ENCODE measurements at places on chromosomes 3 and 15.

- DNase-seq = no peak
Observed at GRCh38 chr3:10023587-10024310, 2.5 kb upstream of the FANCD2 start.

DNA sequence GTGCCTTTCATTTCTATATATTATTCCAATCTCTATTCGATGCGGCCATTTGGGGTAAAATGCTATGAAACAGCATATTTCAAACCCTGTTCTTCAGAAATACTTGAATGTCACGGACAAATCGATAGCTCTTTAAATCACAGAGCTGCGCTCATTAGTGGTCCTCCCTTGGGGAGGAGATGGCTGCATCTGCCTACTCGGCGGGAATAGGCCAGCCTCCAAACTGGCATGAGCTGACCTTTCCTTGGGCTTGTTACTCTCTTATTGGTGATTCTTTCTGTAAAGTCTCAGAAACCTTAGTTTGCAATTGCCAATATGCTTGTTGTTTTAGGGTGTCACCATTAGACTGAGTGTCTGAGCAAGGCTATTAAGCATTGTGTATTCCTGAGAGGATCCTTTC is 120.9 kb downstream of the BDH1 start:
- DNase-seq = no peak

DNA sequence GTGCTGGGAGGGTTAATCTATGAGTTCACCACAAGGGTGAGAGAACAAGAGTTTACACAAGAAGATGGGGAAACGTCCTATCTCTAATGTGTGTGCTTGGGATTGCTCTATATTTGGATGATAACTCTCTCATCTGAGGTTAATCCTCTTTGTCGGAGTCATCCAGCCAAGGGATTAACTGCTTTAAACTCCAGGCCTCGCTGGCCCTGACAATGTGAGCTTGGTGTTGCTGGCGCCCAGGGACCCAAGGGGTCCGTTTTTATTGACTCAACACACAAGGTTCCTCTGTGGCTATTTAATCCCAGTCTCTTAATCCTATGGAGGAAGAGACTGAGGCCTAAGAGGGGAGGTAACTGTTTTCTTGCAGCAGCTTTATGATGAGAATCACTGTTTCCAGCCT is 14.2 kb downstream of the SV2B start:
- DNase-seq = no peak

GRCh38 chr3:33868309-33868708 is 69.9 kb downstream of the PDCD6IP start:
- DNase-seq = no peak

DNA sequence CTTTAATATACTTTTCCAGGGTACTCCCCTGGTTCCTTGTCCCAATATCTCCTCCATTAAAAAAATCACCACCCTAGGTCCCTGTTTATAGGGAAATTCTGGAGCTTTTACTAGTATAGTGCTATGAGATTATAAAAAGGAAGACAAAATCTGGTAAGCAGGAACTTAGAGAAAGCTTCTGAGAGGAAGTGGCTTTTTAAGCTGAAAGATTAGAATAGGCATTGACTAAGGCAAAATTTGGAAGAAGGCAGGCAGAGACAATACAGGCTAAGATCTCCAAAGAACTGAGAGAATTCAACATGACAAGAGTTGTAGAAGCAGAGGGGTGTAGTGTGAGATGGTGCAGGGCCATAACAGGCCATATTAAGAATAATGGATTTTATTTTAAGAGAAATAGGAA is 25.8 kb downstream of the SGO1 start:
- DNase-seq = no peak

GRCh38 chr15:58696738-58697137 is 52.8 kb downstream of the ADAM10 start:
- DNase-seq = no peak

GRCh38 chr3:61847784-61848462 is 286.6 kb downstream of the PTPRG start:
- DNase-seq = no peak

DNA sequence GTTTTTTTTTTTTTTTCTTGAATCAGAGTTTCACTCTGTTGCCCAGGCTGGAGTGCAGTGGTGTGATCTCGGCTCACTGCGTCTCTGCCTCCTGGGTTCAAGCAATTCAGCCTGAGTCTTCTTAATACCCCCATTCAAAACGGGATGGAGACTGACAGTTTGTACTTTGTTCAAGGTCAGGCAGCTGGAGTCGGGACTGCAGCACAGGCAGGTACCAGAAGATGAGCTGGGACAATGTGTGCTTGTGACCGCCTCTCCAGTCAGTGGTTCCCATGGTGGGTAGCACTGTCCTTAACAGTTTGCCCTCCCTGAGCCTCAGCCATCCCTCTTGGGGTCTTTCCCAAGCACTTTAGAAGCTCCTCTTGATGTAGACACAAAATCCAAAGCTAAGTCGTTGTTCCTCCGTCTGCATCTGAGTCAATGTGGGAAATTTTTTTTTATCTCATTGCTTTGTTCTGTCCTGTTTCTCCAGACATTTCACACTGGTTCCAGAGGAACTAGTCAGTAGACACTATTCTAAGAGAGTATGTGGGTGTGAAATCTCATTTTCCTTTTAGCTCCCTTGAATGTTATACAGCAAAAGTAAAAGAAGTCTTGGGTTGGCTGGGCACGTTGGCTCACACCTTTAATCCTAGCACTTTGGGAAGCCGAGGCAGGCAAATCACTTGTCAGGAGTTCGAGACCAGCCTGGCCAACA is 5.3 kb upstream of the TTLL13 start:
- DNase-seq = no peak

DNA sequence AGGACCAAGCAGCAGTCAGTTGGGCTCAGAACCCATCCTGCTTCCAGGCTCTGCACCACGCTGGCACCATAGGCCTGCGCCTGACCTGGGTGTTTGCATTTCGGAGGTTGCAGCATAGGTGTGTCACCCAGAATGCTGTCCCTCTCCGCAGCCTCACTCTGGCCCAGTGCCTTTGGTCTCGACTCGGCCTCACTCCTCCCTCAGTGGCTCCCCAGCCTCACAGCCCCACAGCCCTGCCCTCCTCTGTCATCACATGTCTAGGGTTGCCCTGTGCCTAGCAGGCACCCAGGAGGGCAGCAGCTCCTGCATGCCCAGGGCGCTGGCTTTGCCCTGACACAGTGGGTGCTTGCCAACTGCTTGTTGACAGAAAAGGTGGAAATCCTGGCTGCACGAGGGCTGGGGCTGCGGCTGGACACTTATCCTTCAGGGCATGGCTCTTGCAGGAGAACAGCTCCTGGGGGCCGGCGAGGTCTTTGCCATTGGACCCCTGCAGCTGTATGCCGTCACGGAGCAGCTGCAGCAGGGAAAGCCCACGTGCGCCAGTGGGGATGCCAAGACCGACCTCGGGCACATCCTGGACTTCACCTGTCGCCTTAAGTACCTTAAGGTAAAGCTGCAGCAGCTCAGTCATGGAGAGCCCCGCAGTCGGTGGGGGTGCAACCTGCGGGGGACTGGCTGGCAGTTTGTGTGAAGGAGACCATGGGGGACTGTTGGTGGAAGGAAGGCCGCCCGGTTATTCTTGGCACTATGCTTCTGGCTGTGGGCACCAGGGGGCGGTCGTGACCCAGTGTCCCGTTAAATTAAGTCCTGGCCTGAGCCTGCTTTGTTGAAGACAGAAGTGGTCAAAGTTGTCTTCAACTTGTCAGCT is 16.2 kb downstream of the NISCH start:
- no peak for DNase-seq

- DNase-seq = no peak
Observed at GRCh38 chr3:156689608-156690007, 15.2 kb downstream of the TIPARP start.

DNA sequence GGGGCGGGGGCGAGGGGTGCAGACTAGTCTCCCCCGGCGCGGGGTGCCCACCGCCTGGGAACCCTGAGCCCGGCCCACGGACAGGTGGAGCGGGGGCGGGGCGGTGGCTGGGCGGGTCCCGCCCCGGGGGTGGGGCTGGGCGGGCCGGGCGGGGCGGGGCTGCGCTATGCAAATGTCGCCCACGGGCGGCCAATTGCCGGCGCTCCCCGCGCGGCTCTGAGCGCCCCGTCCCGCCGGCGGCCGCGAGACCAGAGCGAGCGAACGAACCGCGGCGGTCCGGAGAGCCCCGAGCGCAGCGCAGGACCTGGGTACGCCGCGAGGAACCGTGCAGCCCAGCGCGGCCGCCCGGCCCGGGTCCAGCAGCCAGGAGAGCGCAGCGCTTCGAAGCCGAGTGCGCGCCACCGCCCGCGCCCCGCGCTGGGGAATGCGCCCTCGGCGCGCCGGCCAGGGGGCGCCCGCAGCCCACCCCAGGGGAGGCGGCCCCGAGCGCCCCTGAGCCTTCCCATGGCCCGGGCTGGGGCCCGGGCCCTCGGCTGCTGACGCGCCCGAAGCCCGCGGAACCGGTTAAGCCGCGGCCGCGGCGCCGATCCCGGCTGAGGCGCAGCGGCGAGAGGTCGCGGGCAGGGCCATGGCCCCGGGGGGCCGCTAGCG is at the start of gene SEMA3F:
Gene SEMA3F (plus strand): TSS at position 485 of the 651 bp plus-strand sequence. CDS start 4,299 bp downstream, outside the sequence.
- DNase-seq = peak; percentile 81

GRCh38 chr3:62703451-62704167 is 171.6 kb downstream of the CADPS start:
- DNase-seq = no peak

DNA sequence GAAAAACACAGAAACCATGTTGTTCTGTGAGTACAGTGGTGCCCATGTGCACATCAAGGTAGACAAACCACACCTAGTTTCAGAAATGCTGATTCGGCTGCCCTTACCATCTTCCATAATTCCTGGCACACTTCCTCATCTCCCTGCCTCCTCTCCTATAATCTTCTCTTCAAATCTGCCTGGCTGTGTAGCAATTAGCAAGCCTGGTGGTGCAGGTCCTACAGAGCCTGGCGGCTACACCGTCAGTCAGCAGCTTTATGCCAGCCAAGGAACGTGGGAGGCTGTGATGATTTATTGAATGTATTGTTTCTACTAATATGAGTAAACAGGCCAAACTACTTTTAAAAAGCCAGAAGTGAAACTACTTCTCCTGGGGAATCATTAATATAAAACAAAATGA is 106.8 kb downstream of the SEMA6D start:
- DNase-seq = no peak

DNA sequence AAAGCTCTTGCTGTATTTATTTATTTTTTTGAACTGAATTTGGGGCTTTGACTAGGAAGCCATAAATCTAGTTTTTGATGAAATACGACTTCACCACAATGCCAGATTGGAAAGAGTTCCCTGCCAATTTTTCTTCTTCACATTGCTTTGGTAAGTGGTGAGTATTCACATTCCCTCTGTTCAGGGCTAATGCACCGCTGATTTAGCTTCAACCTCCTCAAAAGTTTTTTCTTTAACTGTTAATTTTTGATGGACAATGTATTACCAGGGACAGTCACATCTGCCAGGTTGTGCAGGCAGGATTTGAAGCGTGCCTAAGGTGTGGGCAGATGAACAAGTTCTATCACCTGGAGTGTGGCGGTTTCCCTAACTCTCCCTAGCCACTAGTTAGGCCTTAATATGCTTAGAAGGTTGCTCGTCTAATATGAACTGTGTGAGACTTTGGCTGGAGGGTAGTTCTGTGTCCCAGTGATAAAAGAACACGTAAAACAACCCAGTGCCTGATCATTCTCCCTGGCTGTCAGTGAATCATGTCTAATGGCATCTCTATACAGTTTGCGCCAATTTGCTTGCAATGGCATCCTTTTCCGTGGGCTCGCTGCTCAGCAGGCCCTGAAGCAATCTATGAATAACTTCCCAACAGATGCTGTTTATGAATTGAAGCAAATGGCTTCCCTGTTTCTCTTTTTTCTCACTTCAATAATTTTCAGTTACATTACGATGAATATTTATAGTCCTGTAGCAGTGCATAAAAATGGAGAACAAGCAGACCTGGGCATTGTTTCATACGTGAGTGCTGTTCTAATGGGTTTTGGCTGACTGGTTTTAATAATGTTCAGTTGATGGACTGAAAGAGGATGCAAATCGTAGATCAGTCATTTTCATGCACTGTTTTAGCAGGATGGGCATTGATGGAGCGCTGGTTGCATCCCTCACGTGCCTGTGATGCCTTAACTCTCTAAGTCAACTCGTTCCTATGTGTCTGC is 243.2 kb upstream of the SUCLG2 start:
- DNase-seq = no peak

GRCh38 chr3:27428446-27428845 is 55.7 kb downstream of the SLC4A7 start:
- DNase-seq = no peak

- no peak for DNase-seq
Observed at GRCh38 chr3:70112751-70113150, 113.2 kb downstream of the SAMMSON start.

- DNase-seq = peak; percentile 70
Observed at GRCh38 chr3:170222647-170223541, 670 bp downstream of the PRKCI start.

DNA sequence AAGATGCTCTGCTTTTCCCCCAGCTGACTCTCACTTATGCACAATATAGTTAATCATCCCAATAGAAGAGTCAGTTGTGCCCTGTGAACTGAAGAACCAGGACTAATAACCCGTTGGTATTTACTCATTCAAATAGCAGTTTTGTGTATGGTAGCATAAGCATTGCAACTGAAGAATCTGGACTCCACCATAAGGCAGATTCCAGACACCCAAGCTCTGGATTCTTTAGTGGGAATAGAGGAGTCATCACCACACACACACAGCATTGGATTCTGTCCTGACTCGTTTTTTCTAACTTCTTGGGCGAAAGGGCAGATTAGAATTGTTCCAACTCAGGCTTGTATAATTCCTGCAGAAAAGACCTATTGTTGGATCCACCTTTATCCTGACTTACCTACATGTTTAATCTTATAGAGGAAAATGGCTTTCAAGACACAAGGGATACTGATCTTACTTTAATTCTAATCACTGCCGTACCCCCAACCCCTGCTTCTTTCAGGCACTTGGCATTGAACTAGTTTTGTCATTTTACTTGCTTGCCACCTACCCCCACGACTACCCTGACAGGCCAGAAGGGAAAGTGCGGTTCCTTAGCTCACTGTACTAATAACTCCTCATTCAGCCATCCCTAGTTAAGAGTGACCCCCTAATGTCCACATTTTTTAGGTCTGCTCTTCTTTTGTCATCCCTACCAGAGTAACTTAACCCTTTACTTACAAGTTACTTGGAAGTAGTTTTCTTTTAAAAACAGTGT is 42.3 kb downstream of the NKIRAS1 start:
- DNase-seq = no peak

GRCh38 chr3:95758707-95759106 is 1055.7 kb upstream of the EPHA6 start:
- DNase-seq = no peak

DNA sequence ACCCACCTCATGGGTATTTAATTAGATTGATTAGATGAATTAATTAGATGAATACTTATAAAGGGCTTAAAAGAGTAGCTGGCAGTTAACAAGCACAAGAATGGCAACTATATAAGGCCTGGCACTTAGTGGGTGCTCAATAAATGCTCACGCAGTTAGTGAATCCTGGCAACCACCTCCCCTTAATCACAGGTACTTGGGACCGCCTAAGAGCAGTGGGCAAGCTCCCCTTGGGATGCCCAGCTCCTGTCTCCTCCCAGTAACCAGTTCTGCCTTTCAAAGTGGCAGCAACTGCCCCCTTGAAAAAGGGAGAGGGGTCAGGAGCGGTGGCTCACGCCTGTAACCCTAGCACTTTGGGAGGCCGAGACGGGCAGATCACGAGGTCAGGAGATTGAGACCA is 4.6 kb downstream of the LYZL4 start:
- DNase-seq = no peak

Measured in type B pancreatic cell (in vitro differentiated cells).